ENCODE measurements at places on chromosomes 3 and 15.

GRCh38 chr3:12224181-12225147, 64.4 kb upstream of the PPARG start:
- no peak for DNase-seq

- DNase-seq = no peak
These were observed 248.3 kb downstream of the IL5RA start for GRCh38 chr3:2861920-2862319.

- DNase-seq = no peak
These were observed 2.6 kb upstream of the PYGO1 start for GRCh38 chr15:55590788-55591187.

DNA sequence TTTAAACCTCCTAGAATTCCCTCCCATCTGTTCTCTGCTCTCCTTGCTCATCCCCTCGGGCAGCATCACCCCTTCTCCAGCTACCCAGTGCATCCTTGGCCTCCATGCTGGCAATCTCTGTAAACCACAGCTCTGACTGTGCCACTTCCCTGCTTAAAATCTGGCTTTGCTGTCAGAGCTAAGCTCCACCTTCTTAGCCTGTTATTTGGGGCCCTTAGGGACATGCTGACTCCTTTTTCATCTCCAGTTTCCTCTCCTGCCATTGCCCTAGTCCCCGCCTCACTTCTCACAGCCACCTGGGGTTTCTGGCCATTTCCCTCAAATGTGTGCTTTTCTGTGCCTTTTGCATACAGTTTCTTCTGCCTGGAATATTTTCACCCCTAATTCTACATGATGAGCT, 5.7 kb downstream of the SLC6A20 start:
- no peak for DNase-seq

DNA sequence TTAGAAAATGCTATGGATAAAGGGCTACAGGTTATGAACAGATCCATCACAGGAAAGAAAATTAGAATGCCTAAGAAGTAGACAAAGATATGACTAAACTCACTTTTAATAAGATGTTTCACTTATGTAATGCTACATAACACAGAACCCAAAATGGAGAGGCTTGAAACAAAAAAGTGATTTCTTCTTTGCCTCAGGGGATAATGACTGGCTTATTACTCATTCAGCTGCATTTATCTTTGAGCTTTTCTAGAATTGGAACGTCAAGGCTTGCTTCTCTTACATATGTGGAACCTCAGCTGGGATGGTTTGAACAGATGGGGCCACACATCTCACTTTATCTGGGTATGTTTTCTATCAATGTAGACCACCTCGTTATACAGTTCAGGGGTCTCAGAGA, 120.6 kb upstream of the EPHA3 start:
- no peak for DNase-seq

GRCh38 chr3:109939817-109940216, 602.5 kb upstream of the DPPA4 start:
- no peak for DNase-seq

GRCh38 chr15:78618064-78618463, 2.7 kb downstream of the CHRNA3 start:
- no peak for DNase-seq

GRCh38 chr3:170128259-170128976, 53.1 kb downstream of the PHC3 start:
- no peak for DNase-seq

DNA sequence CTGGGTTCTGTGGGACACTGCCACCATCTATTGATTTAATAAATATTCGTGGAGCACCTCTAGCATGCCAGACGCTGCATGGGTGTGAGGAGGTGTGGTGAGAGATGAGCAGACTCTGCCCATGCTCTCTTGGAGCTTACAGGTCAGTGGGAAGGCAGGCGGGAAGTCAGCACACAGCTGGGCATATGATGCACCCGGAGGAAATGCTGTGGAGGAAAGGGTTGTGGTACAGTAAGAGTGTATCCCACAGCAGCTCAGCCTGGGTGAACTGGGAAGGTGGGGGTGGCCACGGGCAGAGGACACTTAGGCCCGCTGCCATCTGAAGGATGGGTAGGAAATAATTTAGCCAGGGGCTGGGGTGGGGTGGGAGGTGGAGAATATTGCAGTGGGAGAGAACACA, 392.1 kb downstream of the CACNA2D3 start:
- no peak for DNase-seq

DNA sequence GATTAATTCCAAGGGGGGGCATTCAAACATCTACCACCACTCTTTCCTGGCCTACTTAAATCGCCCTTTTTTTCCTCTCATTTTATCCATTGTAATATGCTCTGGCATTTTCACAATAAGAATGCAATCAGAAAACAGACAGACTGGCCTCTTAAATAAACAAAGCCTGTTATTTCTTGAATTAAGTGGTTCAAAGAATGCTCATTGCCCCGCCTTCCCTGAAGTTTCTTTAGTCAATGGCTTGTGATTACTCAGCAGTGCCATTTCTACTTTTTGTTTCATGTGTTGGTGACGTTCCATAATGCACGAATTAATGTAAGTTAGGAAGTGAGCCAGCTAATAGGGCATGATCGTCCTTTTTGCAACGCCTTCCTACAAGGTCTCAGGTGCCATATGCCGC, 68.0 kb downstream of the FBN1 start:
- DNase-seq = no peak

DNA sequence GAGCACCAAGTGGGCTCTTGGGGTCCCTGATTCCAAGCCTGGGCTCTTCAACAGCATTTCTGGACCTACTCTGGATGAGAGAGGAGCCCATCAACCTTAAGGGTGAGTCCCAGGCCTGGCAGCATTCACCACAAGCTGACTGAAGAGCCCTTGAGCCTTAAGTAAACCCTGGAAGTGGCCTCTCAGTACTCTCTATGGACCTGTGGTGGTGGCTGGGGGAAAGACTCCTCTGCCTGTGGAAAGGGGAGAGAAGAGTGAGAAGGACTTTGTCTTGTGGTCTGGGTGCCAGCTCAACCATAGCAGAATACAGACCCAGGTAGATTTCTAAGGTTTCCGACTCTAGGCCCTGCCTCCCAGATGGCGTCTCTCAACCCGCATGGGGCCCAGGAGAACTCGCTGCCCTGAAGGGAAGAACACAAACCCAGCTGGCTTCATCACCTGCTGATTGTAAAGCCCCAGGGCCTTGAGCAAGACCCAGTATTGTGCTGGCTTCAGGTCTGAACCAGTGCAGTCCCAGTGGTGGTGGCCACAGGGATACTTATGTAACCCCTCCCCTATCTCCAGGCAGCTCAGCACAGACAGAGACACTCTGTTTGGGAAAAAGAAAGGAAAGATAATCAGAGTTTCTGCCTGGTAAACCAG, 71.4 kb downstream of the TFDP2 start:
- DNase-seq = peak; percentile 87
